ENCODE measurements at places on chromosomes 12 and 14.

DNA sequence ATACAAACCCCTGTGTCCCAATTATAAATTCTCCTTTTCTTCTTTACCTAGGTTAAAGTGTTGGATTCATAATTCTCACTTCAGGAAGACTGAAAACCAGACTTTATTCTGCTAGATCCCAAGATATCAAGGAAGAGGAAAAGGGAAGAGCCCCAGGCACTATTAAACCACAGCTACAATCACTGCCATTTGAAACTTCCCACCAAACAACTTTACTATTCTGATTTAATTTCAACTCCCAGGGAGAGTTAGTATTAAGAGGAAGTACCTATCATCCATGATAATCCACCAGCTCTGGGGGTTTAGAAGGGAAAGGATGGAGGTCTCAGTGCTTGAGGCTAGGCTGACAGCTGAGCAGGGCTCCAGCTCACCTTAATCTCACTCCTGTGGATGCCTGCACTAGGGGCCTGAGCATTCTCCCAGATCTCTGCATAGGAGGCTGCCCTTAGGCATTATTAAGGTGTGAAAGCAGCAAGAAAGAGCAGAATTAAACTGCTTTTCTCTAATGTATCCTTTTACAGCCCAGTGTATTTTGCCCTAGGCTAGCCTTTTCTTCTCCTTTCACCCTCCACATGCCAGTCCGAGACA, 52.9 kb downstream of the MYF5 start:
- no peak for DNase-seq

GRCh38 chr12:51262758-51263177, 7.4 kb downstream of the SMAGP start:
- DNase-seq, result no peak

DNA sequence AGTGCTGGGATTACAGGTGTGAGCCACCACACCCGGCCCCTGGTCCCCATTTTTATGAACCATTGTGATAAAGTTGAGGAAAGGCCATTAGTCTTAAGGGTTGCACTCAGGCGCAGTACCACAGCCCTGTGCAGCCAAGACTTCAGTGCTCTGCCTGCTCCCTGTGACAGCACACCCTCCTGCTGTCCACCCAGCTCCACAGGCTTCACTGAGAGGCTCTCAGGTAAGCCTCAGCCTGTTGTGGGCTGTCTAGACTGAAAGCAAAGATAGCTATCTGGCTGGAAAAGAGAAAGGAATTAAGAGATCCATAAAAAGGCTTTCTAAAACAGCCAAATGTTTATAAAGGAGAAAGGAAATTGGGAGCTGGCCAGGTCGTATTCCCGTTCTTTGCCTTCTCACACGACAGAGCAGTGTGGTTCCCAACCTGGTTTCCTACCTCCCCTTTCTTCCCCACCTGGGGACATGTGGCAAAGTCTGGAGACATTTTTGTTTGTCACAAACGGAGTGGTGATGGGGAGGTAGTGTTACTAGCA, 19.1 kb upstream of the DNM1L start:
- DNase-seq, result no peak

DNA sequence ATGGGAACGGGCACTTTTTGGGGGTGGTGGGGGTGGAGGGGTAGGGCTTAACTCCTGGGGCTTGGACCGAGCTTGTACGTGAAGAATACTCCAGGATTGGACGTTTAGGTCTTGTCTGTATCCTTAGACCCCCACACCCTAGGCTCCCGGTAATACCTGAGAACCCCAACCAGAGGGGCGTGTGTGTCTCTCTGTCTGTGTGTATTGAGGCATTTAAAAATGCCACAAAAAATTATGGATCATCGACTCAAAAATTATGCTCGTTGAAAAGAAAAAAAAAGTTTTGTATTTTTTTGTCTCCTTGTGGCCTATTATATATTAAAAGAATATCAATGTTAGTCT, 459 bp downstream of the PPFIBP1 start:
- no peak for DNase-seq

- no peak for DNase-seq
Observed at GRCh38 chr14:78902010-78902623, 731.9 kb downstream of the NRXN3 start.

DNA sequence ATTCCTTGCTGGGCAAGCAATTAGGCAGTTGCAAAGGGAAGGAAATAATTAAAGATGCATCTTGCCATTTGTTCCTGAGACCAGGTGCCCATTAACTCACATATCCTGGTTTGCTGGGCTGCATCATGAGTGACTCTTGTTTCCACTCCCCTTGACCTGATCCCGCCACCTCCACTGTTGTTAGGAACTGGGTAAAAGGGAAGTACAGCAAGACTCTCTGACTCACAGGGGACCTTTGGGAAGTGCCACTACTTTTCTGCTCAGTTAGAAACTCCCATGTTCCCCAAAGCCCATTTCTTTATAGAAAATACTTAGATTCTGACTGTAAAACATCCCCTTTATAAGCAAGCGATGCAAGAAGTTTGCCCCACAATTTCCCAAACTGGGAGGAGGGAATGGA, 186.0 kb upstream of the BCL2L14 start:
- no peak for DNase-seq

GRCh38 chr14:87030197-87030596, 962.8 kb downstream of the GALC start:
- DNase-seq, result no peak

DNA sequence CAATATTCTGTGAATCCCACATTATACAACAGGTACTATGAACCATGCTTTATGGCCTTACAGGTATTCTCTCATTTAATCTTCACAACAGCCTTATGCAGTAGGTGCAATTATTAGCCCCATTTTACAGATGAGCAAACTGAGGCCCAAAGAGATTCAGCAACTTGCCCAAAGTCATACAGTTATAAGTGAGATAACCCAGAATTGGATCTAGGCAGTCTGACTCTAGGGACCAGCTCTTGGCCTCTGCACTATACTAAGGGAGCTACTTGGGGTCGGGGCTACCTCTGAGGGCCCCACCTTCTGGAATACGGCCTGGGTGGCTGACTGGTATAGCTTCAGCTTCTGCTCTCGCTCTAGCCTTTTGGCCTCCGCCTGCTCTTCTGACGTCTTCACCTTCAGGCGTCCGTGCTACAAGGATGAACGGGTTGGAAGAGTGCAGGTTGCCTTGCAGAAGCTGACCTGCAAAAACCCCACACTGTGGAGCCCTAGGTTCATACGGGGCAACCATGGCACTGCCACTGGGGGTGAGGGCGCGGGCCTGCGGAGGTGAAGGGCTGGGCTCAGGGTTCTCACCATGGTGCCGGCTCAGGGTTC, 762 bp downstream of the RABGGTA start:
- DNase-seq, result no peak

DNA sequence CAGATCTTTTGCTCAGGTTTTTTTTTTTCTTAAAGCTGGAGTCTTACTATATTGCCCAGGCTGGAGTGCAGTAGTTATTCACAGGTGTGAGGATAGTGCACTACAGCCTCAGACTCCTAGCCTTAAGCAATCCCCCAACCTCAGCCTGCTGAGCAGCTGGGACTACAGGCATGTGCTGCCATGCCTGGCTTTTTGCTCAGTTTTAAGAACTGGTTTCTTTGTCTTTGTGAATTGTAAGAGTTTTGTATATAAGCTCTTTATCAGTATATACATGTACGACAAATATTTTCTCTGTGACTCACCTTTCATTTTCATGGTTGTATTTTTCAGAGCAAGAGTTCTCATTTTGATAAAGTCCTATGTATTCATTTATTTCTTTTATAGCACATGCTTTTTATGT, 33.3 kb upstream of the C2CD5 start:
- DNase-seq, result no peak

GRCh38 chr12:9741726-9742125, 8.8 kb upstream of the CLECL1 start:
- DNase-seq, result peak; percentile 66

DNA sequence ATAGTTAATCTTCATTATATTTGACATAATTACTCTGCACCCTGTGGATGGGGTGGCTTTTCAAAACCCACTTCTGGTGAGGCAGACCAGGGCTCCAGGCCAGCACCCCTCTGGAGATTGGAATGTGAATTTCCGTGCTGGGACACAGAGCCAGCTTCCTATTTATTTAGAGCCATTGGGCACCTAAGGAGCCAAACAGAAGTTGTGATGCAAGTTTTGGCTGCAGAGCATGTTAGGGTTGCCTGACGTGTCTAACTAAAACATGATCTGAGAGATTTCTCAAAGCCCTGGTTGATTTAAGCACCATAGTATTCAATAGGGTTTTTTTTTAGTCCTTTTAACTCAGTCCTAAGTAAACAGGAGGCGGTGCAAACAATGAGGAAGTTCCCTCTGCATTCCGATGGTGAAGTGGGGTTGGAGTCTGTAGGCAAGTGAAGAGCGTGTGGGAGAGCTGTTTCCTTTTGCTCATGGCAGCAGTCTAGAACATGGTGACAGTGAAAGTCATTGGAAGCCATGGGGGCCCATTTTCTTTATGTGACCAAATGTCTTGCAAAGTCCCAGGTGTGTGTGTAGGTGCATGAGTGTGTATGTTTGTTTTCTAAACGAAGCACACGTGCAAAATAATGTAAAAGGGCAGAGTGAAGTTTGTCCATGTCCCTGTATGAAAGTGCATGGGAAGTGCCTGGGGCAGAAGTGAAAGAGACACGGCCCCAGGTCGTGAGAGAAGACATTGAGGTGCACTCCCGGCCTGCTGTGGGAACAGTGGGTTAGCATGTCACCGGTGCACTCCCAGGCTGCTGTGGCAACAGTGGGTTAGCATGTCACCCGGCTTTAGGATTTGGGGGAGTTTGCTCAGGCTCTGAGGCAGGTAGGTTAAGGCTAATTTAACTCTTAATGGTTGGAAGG, 117.7 kb downstream of the PRKCH start:
- peak; percentile 28 for DNase-seq

DNA sequence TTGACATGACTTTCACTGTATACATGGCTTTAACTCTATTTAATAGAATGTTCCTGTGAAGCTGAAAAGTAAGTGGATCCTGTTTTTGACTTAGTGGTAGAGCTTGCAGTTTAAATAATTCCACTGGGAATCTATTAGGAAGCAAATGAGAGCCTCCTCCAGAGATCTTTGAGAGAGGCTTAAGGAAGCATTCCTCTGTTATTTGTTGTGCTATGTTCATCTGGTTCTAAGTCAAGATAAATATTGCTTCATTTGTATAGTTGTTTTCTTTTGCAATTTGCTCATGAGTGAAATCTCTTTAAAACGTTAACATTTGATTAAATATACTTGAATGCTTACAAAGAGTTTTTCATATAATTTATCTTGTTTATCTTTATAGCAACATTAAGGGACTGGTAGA, 70.4 kb downstream of the TMTC2 start:
- DNase-seq, result no peak

GRCh38 chr14:54706769-54707168, 139.8 kb downstream of the SAMD4A start:
- no peak for DNase-seq

DNA sequence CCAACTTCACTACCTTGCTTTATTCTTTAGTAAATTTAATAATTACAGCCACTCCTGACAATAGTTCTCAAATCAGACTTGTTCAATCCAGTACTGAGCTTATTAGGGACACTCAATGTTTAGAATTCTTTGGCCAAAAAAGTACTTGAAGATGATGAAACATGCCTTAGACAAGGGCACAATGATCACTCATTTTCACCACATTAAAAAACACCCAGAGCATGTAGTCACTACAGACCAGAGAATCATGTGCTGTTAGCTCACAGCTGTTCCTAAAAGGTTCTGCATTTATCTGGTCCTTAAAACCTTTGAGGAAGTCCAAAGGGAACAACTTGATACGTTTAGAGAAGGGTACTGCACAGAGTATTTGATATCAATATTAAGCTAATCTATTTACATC, 98.7 kb downstream of the INSM2 start:
- DNase-seq, result no peak

DNA sequence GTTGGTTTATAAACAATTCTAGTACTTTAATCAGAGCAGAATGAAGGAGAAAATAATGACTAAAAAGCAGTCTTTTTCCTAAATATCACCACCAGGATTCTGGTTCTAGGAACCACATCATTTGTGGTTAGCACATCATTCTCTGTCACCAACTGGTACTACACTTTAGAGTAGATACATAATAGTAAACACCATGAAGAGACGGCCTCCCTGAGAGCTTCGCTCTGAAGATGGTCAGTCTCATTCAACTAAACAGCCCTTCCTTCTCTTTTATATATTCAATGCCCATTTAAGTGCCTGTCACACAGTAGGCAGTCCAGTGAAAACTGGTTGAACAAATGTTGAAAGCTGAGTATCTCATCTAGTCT, 10.9 kb downstream of the SLC38A2 start:
- DNase-seq, result no peak

DNA sequence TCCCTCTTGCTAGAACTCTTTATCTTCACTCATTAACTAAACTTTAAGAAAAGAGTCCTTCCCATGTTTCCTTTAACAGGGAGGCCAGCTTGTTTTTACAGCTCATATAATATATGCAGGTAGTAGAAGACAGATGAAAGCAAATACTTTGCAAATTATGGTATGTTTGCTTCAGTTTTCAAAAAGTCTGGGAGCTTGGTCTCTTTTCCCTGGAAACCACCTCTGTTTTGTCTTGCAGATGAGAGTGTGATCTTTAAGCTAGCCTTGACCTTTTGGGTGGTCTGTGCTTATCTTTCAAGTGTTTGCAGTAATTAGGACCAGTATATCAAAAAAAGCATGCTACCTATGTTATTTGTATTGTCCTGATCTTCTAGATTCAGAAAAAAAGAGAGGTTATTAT, 62.7 kb downstream of the ERC1 start:
- no peak for DNase-seq

DNA sequence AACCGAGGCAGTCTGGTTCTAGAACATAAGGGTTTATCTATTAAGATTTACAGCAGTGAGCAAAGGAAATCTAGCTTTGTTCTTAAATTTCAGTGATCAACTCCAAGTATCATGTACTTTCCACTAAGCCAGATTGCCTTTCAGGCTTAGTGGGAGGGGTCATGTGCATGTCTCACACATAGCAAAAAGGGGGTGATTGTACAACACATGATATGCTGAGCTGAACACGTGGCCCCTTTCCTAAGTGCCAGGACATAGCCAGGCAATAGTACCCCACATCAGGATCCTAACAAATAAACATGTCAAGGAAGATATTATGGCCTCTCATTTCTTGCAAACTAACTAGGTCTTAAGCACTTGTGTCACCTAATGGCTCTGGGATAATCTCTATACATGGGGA, 347.2 kb downstream of the C12orf75 start:
- DNase-seq, result no peak

DNA sequence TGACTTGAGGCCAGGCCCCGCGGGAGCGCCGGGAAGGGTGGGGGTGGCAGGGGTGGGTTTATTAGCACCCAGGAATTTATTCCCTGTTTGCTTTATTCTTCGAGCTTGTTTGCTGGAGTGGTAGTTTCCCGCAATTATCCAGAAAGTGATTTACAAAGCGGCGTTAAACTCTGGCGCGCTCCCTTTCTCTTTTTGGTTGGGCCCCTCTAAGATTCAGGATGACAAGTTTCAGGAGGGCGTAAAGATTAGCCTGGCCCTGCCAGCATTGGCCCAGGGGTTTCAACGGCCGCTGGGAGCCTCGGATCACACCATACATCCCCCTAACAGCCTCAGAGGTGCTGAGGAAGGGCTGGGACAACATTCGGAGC, 444 bp upstream of the NKX2-8 start:
- DNase-seq, result no peak

DNA sequence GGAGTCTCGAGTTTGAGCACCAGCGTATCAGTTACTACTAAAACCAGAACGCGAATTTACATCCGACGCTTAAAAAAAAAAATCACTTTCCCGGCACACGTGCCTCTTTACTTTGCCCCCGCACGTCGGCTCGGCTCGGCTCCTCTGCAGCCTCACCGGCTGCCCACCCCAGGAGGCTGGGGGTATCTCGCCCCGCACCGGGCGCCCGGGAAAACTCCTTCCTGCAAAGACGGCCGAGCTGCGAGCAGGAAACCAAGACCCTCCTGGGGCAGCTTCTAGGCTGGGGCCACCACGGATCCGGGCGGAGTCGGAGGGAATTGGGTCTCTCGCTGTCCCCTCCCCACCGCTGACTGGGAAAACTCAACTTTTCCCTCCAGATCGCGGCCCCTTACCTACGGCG, 610 bp downstream of the VSIG10 start:
- DNase-seq, result peak; percentile 13
